Panc1 (cell line): ENCODE measurements at places on chromosomes 3 and 15.

- H3K27me3 ChIP-seq = no peaks in the 10 kb centered on the region
- H3K4me1 ChIP-seq = 0 out of 2 replicates have a peak, but pooled peaks cover 3% of the 10 kb centered on the region
- peak; percentile 15 for DNase-seq
Observed at GRCh38 chr3:127988770-127989557, 63.3 kb upstream of the SEC61A1 start.

- no peak overlapping the region for H3K4me3 ChIP-seq
- no peak for DNase-seq
- no peak overlapping the region for H3K27ac ChIP-seq
- no peaks in the 10 kb centered on the region for H3K4me1 ChIP-seq
- no peaks in the 10 kb centered on the region for H3K36me3 ChIP-seq
Observed at GRCh38 chr15:54345301-54345700, 367.1 kb downstream of the UNC13C start.

- no peak overlapping the region for H3K4me3 ChIP-seq
- no peaks in the 10 kb centered on the region for H3K4me1 ChIP-seq
- H3K36me3 ChIP-seq = no peaks in the 10 kb centered on the region
- H3K27ac ChIP-seq = no peak overlapping the region
- DNase-seq = peak; percentile 47
Observed at GRCh38 chr15:35078221-35078915, 6.7 kb downstream of the NANOGP8 start.

- no peaks in the 10 kb centered on the region for H3K36me3 ChIP-seq
- DNase-seq = no peak
- H3K27ac ChIP-seq = no peak overlapping the region
Observed at GRCh38 chr3:107979538-107979937, 111.3 kb downstream of the CD47 start.

- no peaks in the 10 kb centered on the region for H3K27me3 ChIP-seq
- no peak overlapping the region for H3K27ac ChIP-seq
- H3K4me3 ChIP-seq = no peak overlapping the region
- H3K4me1 ChIP-seq = no peaks in the 10 kb centered on the region
- H3K36me3 ChIP-seq = no peaks in the 10 kb centered on the region
- DNase-seq = no peak
Observed at GRCh38 chr3:46008058-46008457, 12.4 kb upstream of the FYCO1 start.

GRCh38 chr3:11661827-11662226 lies 18.1 kb upstream of the VGLL4 start:
- no peak overlapping the region for H3K27ac ChIP-seq
- H3K27me3 ChIP-seq = no peaks in the 10 kb centered on the region
- no peak overlapping the region for H3K4me3 ChIP-seq

DNA sequence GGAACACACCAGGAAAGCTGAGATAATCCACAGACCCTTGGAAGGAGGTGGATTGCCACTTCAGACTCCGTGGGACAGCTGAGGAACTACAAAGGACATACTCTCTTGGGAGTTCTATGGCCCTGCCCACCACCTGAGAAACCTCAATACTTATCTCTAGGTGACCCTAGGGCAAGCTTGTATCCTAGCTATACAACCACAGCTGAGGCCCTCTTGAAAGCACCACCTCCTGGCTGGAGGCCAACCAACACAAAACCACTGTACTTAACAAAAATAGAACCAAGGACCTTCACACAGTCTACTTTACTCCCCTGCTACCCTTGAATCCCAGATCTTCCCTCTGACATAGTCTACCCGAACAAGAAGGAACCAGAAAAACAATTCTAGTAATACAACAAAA lies 60.7 kb upstream of the TRIM42 start:
- no peak overlapping the region for H3K4me3 ChIP-seq
- no peaks in the 10 kb centered on the region for H3K4me1 ChIP-seq
- no peak overlapping the region for H3K27ac ChIP-seq
- no peaks in the 10 kb centered on the region for H3K27me3 ChIP-seq
- no peaks in the 10 kb centered on the region for H3K36me3 ChIP-seq

DNA sequence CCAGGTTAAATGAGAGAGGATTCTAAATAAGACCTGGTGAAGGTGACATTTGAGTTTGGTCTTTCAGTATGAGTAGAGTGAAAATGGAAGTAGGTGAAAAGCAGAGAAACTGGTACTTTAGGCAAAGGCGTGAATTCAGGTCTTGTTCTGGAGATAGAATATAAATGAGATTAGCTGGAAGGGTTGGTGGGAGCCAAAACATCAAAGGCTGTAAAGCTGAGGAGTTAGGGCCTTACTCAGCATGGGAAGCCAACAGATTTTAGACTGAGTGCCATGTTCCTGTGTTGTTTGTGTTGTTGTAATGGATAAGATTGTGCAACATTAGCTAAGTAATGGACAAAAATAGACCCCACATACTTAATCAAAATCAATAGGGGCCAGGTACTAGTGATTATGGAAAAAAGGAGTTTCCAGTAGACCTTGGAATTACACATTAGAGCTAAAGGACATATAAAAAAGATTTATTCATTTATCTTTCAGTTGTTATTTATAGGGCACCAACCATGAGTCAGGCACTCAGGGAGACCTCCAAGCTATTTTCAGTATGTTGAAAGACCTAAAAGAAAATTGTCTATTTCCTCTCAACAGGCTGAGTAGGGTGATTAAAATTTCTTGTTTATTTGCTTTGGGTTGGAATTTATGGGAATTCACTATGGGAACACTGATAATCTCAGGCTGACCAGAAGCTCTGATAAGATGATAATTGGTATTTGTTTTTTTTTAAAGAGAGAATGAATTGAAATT lies 20.8 kb downstream of the ARL14 start:
- peaks cover 13% of the 10 kb centered on the region for H3K4me1 ChIP-seq
- no peaks in the 10 kb centered on the region for H3K36me3 ChIP-seq
- H3K4me3 ChIP-seq = no peak overlapping the region
- no peaks in the 10 kb centered on the region for H3K27me3 ChIP-seq
- H3K27ac ChIP-seq = peak overlapping the region; percentile 46; the same call in 1 of the 2 replicates

GRCh38 chr3:101643861-101644613 lies 32.9 kb downstream of the ZBTB11 start:
- DNase-seq = no peak
- H3K4me1 ChIP-seq = no peaks in the 10 kb centered on the region
- H3K27me3 ChIP-seq = no peaks in the 10 kb centered on the region
- H3K36me3 ChIP-seq = peaks cover 2% of the 10 kb centered on the region; the same call in 1 of the 2 replicates
- H3K4me3 ChIP-seq = no peak overlapping the region

- no peaks in the 10 kb centered on the region for H3K36me3 ChIP-seq
- DNase-seq = no peak
- H3K27me3 ChIP-seq = no peaks in the 10 kb centered on the region
- H3K4me3 ChIP-seq = no peak overlapping the region
Observed at GRCh38 chr3:188581365-188581764, 427.4 kb downstream of the LPP start.

DNA sequence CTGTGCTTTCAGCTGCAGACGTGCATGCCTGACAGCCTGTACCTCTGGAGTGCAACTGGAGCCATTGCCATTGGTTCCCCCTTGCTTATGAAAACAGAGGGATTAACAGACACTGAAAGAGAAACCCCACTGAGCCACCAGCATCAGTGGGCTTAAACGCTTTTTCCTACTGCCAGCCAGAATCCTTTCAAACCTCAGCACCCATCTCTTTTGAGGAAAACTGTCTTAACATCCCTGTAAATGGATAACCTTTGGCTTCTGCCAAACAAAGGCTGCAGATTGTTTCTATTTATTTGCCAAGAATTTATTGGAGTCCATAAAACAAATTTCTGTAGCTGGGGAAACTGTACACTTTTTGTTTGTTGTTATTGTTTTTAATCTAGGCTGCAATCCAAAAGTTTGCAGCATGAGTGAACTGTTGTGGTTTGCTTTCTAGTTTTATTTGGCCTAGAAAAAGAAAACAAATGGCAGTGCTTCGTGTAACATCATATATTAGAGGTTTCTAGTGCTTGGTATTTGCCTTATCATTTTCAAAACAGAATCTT lies 369.2 kb upstream of the IL12A start:
- H3K27me3 ChIP-seq = no peaks in the 10 kb centered on the region
- no peak overlapping the region; the same call in 1 of the 2 replicates for H3K27ac ChIP-seq
- no peak for DNase-seq
- peaks cover 26% of the 10 kb centered on the region for H3K4me1 ChIP-seq
- H3K4me3 ChIP-seq = no peak overlapping the region
- H3K36me3 ChIP-seq = no peaks in the 10 kb centered on the region

- no peaks in the 10 kb centered on the region for H3K27me3 ChIP-seq
- no peak overlapping the region for H3K4me3 ChIP-seq
- DNase-seq = no peak
- no peaks in the 10 kb centered on the region for H3K36me3 ChIP-seq
Observed at GRCh38 chr3:170760174-170760526, 109.8 kb downstream of the RPL22L1 start.

- DNase-seq = no peak
- H3K27me3 ChIP-seq = no peaks in the 10 kb centered on the region
- H3K27ac ChIP-seq = peak overlapping the region; percentile 5; the same call in 1 of the 2 replicates
- H3K4me1 ChIP-seq = no peaks in the 10 kb centered on the region
- H3K36me3 ChIP-seq = peaks cover 12% of the 10 kb centered on the region; the same call in 1 of the 2 replicates
- no peak overlapping the region for H3K4me3 ChIP-seq
Observed at GRCh38 chr3:15667484-15667883, 65.9 kb downstream of the BTD start.

DNA sequence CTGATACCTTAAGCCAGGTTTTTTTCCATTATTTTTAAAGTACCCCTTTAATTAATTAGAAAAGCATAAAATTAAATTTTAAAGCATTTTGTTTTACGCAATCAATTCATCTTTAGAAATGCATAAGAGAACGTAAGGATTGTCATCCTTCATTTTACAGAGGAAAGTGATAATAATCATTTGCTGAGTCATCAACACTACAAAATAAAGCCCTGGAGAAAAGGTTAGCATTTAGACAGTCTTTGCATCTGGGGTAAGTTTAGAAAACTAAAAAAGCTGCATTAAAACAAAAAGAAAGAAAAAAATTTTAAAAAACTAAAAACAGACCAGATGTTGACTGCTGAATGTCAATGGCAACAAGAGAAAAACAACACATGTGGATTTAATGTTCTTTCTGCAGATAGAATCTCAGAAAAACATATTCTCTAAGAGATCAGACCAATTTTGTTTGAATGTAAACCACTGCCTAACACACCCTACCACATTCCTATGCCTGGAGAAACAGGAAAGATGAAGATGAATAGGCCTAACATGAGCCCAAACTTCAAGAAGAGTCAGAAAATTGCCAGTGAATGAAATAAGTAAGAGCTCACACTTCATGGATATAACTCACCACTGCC lies 59.9 kb downstream of the SUCNR1 start:
- H3K4me3 ChIP-seq = no peak overlapping the region
- DNase-seq = no peak
- H3K36me3 ChIP-seq = no peaks in the 10 kb centered on the region
- H3K4me1 ChIP-seq = no peaks in the 10 kb centered on the region

DNA sequence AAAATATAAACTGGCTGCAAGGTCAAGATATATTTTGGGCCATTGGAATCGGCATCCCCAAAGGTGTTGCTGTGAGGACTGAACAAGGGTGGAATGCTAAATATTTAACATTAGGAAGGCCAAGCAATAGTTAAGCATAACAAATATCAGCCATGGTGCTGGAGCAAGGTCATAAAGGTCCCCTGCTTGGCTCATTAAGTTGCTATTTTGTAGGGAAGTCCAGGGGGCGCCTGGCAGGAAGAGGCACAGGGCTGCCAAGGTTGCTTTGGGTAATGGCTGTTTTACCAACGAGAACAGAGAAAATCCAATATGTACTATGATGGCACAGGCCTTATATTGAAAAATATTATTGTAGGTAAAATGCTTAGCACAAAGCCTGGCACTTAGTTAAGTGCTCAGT lies 62.2 kb downstream of the SLC15A2 start:
- H3K4me3 ChIP-seq = no peak overlapping the region
- H3K27me3 ChIP-seq = 0 out of 2 replicates have a peak, but pooled peaks cover 2% of the 10 kb centered on the region
- DNase-seq = no peak
- H3K4me1 ChIP-seq = no peaks in the 10 kb centered on the region
- no peaks in the 10 kb centered on the region for H3K36me3 ChIP-seq

GRCh38 chr15:40825661-40826422 lies 2.7 kb downstream of the PPP1R14D start:
- H3K4me3 ChIP-seq = no peak overlapping the region
- H3K27ac ChIP-seq = peak overlapping the region; percentile 53
- H3K27me3 ChIP-seq = no peaks in the 10 kb centered on the region
- no peak for DNase-seq
- H3K4me1 ChIP-seq = peaks cover 29% of the 10 kb centered on the region

GRCh38 chr15:57686657-57687056 lies 19.9 kb upstream of the POLR2M start:
- no peak for DNase-seq
- H3K4me1 ChIP-seq = no peaks in the 10 kb centered on the region
- no peak overlapping the region for H3K4me3 ChIP-seq
- no peaks in the 10 kb centered on the region for H3K36me3 ChIP-seq

DNA sequence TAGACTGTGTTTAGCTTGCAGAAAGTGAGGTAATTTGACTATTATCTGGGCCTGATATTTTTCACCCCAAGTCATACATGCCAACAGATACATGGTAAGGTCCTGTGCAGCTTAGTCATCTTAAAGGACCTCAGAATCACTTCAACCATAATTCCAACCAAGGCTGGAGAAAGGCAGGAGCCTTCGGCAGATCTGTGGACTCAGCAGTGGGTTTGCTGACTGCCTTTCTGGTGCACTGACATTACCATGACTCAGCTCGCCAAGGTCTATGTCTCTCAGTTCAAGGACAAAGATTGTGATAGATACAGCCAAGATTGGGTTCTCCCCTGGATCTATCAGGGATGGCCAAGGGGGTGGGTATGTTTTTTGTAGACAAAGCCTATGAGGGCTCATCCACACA lies 32.7 kb downstream of the LYZL4 start:
- no peak overlapping the region for H3K27ac ChIP-seq
- DNase-seq = no peak
- H3K4me3 ChIP-seq = no peak overlapping the region
- H3K4me1 ChIP-seq = no peaks in the 10 kb centered on the region

GRCh38 chr15:29844290-29844903 lies 22.1 kb upstream of the TJP1 start:
- no peak for DNase-seq
- no peaks in the 10 kb centered on the region for H3K4me1 ChIP-seq
- no peak overlapping the region for H3K4me3 ChIP-seq
- no peak overlapping the region for H3K27ac ChIP-seq
- H3K27me3 ChIP-seq = no peaks in the 10 kb centered on the region; the same call in 1 of the 2 replicates
- H3K36me3 ChIP-seq = no peaks in the 10 kb centered on the region

DNA sequence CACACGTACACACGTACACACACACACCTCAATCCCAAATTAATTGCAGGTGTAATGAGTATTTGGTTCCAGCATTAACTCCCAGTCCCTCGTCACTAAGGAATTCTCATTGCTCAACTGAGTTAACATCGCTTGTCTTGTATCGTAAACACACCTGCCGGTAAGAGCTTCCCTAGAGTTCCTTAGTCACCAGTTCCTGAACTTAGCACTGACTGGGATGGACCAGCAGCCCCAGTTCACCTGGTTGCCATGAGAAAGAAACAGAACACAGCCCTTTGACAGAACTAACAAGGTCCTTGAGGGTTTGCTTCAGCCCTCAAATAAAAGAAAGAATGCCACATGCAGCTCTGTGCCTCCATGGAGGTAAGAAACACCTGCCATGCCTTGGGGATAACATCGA lies 66.3 kb upstream of the SLCO3A1 start:
- H3K27me3 ChIP-seq = no peaks in the 10 kb centered on the region
- H3K36me3 ChIP-seq = no peaks in the 10 kb centered on the region
- H3K27ac ChIP-seq = no peak overlapping the region
- no peak for DNase-seq
- no peaks in the 10 kb centered on the region for H3K4me1 ChIP-seq
- no peak overlapping the region for H3K4me3 ChIP-seq
